Activated CD8-positive, alpha-beta memory T cell treated with anti-CD3 and anti-CD28 coated beads for 4 hours (primary cell): ENCODE measurements at places on chromosomes 13 and 19.

DNA sequence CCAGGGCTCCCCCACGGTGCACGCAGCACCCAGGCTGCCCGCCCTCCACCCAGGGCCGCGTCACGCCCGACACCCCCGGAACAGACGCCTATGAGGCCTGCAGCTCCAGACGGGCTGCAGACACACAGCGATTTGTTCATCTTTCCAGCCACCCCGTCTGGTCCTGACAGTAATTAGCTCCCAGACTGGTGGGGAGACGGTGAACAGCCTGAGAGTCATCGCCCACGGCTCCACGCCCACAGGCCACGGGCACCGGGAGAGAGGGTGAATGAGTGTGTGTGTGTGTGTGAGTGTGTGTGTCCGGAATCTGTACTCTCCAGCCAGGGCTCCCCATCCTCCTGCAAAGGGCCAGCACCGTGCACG is 18.1 kb downstream of the GADD45B start:
- no peak for DNase-seq

DNA sequence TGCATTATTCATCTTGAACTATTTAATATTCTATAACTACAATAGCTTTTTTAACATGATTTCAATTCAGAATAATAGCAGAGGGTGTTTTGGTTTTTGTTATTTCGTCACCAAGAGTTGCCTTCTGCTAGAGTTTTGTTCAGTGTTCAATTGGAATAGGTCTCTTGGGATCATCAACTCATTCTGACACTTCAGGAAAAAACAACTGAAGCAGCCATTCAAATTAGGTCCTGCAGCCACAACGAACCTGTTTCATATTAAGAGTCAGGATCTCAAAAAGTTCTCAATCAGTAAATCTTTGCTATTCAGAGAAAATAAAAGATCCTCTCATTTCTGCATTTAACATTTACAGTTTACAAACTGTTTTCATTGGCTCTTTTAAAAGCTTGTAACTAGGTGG is 2.4 kb upstream of the CHAMP1 start:
- DNase-seq: no peak

- no peak for DNase-seq
These were observed 443.4 kb downstream of the TBC1D4 start for GRCh38 chr13:75038393-75039113.

GRCh38 chr13:26896986-26897668 is 136.5 kb upstream of the GPR12 start:
- no peak for DNase-seq

GRCh38 chr13:107376341-107377125 is 808.6 kb upstream of the ARGLU1 start:
- DNase-seq: no peak

- no peak for DNase-seq
These were observed 7.8 kb upstream of the CEBPG start for GRCh38 chr19:33365691-33366090.

DNA sequence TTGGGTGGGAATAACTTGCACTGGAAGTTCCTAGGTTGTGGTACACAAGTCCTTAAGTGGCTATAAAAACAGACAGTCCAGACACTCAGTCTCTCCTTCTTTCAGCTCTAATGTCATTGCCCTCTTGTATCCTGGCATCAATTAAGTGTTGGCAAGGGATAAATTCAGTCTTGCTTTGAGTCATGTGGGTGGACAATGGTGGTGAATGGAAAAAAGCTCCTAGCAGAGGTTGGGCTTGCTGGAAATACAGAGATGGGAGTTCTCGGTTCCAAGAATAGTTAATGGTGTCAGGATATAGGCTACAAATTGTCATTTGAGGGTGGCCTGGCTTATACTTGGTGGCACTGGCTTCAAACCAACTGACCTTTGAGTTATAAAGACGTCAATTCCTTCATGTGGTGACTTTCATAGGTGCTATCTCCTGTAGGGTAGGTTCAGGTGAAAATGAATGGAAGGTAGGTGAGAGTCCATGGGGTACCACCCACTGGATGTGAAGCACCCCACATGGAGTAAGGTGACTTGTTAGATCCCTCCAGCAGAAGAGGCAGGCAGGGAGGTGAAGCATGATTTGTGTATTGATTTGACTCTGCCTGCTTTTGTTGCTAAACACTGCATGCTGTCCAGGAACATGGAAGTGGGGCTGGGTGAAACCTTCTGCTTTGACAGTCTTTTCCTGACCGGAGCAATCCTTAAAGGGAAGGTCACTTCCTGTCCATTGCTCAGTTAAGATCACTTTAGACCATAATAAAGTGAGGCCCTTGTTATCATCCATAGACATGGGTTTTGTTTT is 102.0 kb downstream of the LACC1 start:
- DNase-seq: no peak

DNA sequence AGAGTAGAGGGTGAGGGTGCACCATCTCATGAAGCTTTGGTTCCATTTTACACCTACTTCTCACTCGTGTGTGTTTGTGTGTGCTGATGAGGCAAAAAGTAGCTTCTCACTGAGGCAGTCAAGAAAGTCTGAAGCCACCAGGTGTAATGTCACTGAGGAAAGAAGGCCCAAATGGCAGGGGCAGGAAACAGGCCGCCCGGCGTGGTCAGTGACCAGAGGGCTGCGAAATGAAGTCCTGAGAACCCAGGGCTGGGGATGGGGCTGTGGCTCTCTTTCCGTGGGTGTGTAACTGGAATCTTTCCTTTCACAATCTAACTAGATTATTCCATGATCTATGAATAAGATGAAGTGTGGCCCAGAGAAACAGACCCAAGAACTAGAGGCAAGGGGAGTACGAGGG is 25.5 kb upstream of the TFDP1 start:
- DNase-seq: no peak

GRCh38 chr19:45564131-45564780 is 20.3 kb downstream of the OPA3 start:
- DNase-seq: no peak

DNA sequence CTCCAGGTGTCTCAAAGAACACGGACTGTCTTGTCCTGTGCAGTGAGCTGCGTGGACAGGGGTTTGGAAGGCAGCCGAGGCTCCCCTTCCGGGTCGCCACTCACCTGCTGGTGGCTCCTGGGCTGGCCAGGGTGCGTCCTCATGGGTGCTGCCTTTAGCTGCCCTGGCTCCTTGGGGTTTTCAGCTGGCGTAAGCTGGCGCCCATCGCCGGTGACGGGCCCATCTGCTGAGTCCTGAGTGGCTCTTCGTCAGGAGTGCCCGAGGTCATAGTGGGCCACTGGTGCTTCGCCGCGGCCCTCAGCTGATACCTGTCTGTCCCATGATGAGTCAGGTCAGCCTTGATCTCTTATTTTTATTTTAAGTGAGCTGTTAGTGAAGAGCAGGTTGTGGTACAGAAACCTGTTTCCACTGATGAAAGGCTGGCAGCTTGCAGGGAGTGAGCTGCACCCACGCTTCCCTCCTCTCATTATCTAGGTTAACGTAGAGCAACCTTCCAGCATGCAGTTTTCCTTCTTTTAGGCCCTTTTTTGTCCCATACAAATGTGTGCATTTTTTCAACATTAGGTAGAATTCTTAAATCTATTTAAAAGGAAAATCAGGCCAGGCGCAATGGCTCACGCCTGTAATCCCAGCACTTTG is 18.4 kb downstream of the EPN1 start:
- DNase-seq: no peak

- no peak for DNase-seq
These were observed 11.4 kb downstream of the AKT2 start for GRCh38 chr19:40273469-40274360.

GRCh38 chr19:610801-611480 is 21.3 kb downstream of the HCN2 start:
- no peak for DNase-seq

DNA sequence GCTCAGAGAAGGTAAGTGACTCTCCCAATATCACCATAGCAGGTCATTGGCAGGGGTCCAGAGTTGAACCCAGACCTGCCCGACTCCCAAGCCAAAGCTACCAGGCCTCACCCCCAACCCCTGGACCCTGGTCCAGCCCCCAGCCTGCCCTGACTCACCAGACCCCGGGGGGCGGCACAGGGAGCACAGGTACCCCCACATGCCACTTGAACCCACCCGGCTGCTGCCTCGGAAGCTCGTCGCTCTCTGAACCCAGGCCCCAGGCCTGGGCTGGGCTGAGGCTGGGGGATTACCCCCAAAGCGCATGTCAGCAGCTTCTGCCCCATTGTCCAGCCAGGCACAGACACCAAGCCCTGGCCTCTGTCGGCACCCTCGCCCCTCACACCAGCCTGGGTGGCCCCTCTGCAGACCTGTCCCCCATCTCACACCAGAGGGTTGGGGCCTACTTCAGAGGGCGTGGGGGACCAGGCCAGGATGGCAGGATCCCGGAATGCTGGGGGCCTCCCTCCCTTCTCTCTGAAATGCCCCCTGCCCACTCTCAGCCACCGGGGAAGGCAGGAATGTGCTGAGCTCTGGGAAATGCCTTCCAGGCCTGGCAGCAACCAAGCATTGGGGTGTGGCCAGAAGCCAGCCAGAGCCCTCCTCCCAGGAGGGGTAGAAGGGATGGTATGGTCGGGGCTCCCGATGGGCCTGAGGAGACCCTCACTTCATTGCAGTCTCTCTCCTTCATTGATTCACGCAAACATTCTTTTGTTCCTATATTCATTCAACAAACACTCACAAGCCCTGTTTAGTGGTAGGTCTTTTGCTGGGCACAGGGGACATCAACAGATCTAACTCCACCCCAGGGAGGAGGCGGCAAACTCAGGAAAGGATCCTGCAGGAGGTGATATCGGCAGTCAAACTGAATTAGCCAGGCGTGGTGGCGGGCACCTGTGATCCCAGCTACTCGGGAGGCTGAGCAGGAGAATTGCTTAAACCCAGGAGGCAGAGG is 1.7 kb upstream of the PRX start:
- DNase-seq: no peak

DNA sequence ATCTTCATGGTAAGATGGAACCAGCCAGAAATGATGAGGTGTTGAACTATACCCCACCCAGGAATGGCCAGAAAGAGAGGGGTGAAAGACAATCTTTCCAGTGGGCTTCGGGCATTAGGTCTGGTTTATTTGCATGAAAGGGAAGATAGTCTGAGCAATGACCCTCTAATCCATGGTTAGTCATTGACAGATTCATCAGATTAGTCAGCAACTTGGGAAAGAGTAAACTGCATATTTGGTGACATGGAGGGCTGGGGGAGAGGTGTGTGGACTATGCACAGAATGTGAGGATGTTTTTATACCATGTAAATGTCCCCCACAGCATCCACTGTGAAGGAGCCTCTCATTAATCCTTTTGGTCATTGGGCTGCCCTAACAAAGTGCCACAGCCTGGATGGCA is 30.1 kb upstream of the USP12 start:
- no peak for DNase-seq

DNA sequence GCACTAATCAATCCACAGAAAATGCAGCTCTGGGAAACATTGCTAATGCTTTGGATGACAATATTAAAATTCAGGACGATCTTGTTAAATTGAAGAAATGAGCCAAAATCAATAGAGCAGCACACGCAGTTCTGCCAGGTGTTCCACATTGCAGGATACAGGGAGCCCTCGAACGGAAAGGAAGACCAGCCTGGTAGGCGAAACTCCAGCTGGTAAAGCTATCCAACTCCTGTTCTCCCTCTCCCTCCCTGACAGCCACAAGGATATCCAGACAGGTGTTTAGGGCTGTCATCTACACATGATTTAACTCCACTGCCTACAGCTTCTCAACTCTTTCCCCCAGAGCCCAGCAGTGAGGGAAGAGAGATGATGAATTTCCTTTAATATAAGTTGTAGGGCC is 67.7 kb downstream of the EPSTI1 start:
- no peak for DNase-seq

GRCh38 chr13:94646904-94647303 is 45.2 kb downstream of the GPR180 start:
- no peak for DNase-seq

GRCh38 chr19:4909156-4909896 is at the start of gene UHRF1:
Gene UHRF1 (plus strand): TSS chr19:4909501. CDS start chr19:4910886, 1,385 bp downstream.
- DNase-seq: no peak

DNA sequence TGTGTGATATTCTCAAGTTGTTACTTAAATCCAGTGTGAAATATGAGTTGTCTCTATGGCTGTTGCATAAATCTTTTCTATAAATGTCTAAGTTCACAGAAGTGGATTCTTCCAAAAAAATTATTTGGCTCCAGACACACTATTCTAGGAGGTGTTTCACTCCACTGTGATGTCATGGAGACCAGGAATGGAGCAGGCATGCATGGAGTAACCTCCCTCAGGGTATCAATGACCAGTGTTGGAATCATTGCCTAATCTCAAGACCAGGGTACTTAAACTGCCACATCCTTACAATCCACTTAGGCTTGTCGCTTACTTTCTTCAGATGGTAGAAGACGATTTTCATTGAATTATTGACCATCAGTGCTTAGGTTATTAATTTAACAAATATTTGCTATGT is 55.4 kb downstream of the LRRC63 start:
- no peak for DNase-seq

DNA sequence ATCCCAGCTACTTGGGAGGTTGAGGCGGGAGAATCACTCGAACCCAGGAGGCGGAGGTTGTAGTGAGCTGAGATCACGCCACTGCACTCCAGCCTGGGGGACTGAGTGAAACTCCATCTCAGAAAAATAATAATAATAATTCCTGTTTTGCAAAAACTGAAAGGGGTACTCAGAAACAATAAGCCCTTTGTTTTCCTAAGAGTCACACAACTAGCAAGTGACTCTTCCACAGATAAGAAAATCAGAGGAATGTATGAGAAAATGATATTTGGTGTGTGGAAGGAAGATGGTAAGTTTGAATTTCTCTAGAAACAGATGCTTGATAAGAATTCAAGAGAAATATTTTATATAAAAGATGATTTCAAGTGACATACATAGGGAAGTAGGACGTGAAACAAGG is 35.1 kb downstream of the SYDE1 start:
- DNase-seq: no peak

- no peak for DNase-seq
These were observed 12.2 kb downstream of the CBARP start for GRCh38 chr19:1225440-1226226.

DNA sequence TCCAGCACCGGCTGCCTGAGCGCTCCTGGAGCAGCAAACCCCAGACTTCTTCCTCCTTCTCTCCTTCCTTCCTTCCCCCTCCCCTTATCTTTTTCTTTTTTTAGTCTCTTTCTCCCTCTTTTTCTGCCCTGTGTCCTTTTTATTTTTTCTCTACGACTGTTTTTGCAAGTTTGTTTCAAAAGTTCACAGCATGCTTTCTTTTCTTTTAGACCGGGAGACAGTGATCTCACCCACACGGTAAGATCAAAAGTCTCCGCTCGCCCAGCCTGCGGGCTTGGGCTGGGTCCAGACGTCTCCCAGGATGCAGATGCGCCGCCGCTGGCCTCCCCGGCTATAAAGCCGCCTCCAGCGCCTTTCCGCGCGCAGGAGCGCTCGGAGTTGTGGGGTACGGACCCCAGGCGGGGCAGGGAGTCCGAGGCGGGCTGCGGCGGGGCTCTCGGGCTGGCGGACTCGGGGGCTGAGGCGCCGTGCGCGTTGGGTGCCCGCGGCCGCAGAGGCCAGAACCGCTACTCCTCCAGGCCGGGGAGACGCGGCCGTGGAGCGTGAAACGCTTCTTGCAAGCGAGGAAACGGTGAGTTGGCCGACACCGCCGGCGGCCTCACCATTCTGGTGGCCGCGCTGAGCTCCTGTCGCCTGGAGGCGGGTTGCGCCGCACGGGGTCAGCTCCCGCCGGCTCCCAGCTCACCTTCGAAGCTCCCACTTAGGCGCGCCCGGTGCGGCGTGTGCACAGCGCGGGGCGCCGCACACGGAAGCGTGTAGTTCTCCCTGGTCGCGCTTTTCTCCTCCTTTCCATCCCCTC is 2.0 kb upstream of the TSHZ3 start:
- no peak for DNase-seq
